Non-pigmented ciliary epithelial cell (primary cell): ENCODE measurements at places on chromosomes 13 and 19.

GRCh38 chr13:110006304-110006703, 219.9 kb upstream of the IRS2 start:
- DNase-seq: no peak

DNA sequence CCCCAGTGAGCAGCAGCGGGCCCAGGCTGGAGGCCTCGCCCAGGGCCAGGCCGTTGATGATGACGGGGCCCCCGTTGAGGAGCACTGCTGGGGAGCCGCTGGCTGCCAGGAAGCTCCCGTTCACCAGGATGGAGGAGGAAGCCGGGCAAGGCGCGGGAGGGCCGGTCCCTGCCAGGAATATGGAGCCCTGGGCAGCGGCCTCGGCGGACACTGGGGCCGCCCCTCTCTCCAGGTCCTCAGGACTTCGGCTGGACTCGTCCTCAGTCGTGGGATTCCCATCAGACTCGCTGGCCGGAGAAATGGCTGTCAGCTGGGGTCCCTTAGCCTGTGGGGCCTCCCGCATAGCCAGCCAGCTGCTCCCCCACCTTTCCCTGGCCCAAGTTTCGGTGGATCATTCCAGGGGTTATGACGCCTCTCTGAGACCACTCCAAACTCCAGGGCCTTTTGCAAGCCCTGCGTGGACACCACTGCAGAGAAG, 2.1 kb downstream of the SIX5 start:
- no peak for DNase-seq

GRCh38 chr13:94195715-94196114, 283.8 kb downstream of the DCT start:
- peak; percentile 98 for DNase-seq

DNA sequence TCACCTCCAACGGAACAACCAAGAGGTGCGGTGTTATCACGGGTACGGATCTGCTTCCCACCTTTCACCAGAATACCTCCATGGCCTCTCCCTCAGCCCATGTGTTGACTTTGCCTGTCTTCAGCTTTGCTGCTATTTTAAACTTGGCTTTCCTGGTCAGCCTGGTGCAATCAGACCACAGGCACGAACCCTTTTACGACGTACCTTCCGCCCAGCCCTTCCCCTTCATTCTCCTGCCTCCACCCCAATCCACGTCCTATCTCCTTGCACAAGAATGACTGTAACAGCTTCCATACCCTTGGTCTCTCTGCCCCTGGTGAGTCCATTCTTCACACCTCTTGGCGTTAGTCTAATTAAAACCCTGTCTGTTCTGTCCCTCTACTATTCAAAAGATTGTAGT, 431.7 kb downstream of the EFNB2 start:
- DNase-seq: no peak

DNA sequence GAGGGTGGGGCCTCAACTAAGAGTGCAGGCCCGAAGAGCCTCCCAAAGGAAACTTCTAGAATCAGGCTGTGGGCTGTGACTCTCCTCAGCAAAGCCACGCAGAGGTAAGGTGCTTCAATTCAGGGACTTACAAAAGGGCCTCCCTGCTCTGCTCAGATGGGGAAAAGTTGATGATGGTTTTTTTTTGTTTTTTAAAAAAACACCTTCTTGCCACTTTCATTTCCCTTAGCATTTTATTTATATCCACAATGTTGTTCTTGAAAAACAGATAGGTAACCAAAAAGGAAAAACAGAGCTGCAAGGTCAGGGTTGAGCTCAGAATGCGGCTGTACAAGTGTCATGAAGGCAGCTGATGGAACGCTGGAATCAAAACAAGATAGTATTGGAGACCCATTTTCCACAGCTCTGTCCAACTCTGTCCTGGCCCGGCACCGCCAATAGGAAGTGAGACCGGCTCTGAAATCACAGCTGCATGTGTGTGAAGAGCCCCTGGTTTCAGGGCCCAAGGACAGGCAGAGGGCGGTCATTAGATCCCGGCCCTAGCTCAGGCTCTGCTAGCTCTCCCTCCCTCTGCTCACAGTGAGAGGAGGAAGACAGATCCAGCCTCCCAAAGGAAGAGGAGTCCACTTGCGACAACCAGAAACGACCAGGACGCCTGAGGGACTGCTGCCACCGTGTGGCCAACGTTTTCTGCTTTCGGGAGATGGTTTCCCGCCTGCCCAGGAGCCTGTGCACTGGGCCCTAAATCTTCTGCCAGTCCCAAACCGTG, 58.3 kb downstream of the KLF2 start:
- peak; percentile 45 for DNase-seq

- DNase-seq: no peak
These were observed 861.2 kb downstream of the UQCRFS1 start for GRCh38 chr19:28351761-28352160.

DNA sequence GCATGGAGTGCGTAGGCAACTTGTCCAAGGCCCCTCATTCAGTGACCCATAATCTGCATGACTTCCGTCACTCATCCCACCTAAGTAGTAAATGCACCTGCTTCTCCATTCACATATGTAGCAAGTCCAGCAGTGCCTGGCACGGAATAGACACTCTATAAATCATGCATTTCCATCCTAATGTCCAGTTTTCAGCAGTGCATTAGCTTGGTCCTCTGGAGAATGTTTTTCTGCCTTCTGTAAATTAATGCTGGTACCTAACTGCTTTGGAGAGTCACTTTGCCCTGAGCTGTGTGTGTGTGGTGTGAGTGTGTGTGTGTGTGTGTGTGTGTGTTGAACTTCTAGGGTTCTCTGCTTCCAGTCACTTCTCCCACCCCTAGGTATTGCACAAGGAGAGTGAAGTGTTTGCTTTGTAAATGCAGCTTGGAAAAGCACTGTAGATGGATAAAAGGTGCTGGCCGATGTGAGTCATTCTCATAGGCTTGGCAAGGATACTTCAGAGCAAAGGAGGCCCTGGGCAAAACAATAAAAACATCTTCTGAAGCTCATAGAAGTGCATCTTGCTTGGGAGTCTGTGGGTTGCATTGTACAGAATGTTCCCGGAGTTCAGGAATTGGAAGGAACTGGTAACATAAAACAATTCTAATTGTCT, 181.8 kb downstream of the KATNAL1 start:
- DNase-seq: peak; percentile 81

DNA sequence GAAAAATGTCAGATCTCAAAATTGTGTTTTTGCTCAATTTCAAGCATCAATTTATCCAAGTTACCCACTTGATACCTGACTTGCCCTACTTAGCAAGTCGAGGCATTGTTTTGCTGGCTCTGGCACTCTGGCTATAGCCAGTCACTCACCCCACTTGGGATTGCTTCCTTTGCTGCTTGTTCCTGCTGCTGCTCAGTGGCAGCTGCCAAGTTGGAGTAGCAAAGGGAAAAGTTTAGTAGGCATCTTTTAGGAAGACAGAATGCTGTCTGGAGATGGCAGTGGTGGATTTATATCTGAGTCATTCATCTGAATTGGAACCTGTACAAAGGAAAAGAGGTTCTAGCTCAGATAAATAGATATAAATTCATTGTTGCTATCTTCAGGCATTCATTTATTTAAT, 41.2 kb downstream of the PCCA start:
- no peak for DNase-seq

GRCh38 chr19:42577016-42577415, 17.7 kb downstream of the CEACAM8 start:
- no peak for DNase-seq

GRCh38 chr13:50914176-50914700, 4.6 kb downstream of the RNASEH2B start:
- DNase-seq: no peak
